ENCODE measurements at places on chromosomes 1 and 21.
A peak's percentile ranks its signal among the peaks of the same experiment; 100 is the strongest.

GRCh38 chr1:182359645-182360044 lies 31.9 kb downstream of the GLUL start:
- DNase-seq: no peak

DNA sequence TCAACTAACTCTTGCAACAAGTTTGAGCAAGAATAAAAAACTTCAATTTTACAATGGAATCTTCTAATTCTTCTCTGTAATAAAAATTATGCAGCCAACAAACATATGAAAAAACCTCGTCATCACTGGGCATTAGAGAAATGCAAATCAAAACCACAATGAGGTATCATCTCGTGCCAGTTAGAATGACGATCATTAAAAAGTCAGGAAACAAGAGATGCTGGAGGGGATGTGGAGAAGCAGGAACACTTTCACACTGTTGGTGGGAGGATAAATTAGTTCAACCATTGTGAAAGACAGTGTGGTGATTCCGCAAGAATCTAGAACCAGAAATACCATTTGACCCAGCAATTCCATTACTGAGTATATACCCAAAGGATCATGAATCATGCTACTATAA lies 327.5 kb upstream of the LYPLAL1 start:
- DNase-seq: no peak

- no peak for DNase-seq
These were observed 37.0 kb downstream of the VTCN1 start for GRCh38 chr1:117173691-117174090.

DNA sequence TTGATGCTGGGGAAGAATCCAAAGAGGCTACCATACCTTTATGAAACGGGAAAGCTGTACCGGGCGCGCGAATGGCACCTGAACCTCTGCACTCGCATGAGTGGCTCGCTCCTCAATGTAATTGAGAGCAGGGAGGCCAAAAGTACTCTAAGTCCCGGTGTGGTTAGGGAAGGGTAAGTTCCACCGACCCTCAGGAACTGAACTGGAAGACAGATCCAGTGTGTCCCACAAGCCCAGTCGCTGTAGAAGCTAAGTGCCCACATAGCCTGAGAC lies 1.0 kb downstream of the GATAD2B start:
- no peak for DNase-seq

DNA sequence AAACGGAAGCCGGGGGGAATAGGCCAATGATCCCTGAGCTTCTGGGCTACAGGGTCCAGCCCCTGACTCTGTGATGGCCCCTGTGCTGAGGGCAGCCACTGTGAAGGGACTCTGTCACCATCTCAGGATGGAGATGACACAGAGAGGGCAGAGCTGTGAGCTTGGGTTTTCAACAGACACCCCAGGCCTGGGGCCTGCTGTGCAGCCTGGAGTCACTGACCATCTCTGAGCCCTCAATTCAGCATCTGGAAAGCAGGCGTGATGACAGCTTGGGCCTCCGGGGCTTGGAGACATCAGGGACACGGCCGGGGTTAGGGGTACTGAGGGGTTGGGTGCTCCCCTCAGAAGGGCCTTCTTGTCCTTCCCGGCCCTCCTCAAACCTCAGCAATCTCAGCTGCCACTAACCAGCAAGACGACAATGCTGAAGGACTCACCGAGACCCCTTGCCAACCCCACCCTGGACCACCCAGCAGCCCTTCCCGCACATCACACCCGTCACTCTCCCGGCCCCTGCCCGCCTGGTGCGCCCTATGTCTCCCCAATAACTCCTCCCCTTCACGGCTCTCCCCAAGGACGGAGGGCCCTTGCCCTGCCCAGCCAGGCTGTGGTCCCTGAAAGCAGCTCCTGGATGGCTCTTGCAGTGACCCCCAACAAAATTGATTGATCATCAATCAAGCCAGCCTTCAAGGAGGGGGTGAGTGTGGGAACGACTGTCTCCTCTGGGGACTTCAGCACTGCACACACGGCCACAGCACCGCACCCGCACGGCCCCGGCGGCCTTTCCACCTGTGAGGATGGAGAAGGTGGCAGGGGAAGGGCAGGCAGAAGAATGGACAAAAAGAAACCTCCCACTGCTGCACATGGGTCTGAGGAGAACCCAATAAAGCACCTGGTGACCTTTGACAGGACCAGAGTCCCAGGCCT lies 4.3 kb downstream of the MEGF6 start:
- no peak for DNase-seq

DNA sequence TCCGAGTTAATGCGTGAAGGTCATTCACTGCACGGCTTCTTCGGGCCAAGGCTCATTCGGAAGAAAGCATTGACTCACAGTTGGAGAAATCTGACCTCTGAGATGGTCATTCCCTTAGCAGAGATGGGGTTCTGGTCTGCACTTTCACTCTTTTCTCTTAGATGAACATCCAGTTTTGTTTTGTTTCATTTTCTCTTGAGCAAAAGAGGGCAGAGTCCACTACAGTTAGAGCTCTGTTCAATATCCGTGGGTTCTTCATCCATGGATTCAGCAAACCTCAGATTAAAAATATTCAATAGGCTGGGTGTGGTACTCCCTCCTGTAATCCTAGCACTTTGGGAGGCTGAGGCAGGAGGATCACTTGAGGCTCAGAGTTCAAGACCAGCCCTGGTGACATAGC lies 57.4 kb upstream of the SIPA1L2 start:
- DNase-seq: no peak

DNA sequence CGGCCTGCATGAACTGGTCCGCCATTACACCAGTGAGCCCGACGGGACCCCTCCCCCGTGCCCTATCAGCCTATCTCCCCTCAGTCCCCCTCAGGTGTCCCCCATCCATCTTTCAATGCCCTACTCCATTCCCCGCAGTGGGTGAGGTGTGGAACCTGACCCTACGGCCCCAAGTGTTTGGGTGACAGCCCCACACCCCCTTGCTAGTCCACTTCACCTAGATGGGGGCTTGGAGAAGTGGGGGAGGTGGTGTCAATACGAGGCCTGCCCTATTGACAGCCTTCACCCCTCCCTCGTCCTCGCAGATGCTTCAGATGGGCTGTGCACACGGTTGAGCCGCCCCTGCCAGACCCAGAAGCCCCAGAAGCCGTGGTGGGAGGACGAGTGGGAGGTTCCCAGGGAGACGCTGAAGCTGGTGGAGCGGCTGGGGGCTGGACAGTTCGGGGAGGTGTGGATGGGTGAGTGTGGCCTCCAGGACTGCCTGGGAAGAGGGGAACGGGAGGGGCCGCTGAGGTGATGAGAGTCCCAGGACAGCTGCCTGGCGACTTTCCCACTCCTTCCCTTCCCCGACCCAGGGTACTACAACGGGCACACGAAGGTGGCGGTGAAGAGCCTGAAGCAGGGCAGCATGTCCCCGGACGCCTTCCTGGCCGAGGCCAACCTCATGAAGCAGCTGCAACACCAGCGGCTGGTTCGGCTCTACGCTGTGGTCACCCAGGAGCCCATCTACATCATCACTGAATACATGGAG lies 15.7 kb upstream of the HDAC1 start:
- no peak for DNase-seq

DNA sequence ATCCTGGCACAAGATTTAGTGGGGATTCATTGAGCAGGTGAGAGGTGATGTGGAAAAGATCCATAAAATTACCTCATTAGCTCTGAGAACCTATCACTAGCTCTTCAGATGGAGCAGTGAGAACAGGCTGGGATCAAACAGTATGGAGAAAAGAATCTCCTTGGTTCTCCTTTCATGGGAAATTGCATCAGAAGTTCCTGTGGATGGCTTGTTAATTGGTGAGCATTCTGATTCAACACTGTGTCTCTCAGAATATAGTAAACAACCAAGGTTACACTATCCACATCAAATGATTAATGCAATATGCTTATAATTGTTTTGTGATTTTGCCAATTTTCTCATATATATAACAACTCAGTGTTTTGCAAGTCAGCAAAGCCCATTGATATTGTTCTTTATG lies 8.3 kb upstream of the CD55 start:
- DNase-seq: no peak

GRCh38 chr21:31064803-31065202 lies 26.5 kb upstream of the KRTAP19-8 start:
- no peak for DNase-seq

- DNase-seq: no peak
These were observed 616.3 kb downstream of the PLA2G4A start for GRCh38 chr1:187445066-187445465.

- DNase-seq: no peak
These were observed 32.3 kb downstream of the CFAP57 start for GRCh38 chr1:43204394-43204793.

DNA sequence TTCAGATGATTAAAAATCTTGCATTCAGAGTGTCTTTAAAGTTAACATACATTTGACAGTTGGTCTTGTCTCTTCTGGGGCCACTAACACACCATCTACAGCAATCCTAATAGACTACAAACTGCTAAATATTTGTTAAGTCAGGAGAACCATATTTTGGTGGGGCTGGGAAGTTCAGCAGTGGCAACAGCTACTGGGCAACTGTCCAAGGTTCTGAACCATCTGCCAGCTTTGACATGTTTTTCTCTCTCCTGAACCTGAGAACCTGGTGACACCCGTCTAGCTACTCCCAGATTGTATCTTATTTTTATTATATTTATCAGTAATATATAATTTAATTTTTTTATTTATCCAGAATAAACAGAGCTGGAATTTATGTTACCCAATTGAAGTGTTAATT lies 199.0 kb upstream of the DPYD start:
- no peak for DNase-seq

DNA sequence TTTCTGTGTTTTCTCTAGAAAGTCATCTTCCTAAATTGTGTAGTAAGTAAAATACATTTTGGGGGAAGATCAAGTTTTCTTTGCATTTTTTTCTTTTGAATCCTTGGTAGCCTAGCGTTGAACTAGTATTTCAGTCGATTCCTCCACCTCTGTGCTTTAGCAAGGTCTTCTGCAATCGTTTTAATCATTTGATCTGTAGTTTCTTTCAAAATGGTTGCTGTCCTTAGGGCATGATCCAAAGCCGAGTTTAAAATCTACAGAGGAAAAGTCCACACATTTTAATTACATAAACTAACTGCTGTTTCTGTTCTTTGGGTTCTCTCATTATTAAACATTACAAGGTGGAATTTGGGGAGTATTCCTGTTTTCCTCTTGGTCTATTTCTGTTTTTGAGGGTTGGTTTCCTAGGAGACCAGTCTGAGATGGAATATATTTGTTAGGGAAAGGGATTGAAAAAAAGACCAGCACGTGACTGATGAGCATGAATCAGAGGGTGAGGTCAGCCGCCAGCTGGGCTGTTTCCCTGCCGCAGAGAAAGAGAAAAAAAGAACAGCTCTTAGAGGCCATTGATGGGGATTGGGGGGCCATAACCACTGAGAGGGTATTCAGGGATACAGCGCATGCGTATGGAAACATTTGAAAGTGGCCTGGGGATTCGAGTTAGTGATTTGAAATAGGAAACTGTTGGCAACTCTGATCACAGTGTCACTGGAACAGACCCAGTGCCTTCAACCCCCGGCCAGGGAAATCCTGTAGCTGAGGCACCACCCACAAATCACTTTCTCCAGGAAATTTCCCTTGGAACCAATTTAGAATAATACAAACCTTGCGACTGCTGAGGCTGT lies 40.6 kb downstream of the AKNAD1 start:
- no peak for DNase-seq

DNA sequence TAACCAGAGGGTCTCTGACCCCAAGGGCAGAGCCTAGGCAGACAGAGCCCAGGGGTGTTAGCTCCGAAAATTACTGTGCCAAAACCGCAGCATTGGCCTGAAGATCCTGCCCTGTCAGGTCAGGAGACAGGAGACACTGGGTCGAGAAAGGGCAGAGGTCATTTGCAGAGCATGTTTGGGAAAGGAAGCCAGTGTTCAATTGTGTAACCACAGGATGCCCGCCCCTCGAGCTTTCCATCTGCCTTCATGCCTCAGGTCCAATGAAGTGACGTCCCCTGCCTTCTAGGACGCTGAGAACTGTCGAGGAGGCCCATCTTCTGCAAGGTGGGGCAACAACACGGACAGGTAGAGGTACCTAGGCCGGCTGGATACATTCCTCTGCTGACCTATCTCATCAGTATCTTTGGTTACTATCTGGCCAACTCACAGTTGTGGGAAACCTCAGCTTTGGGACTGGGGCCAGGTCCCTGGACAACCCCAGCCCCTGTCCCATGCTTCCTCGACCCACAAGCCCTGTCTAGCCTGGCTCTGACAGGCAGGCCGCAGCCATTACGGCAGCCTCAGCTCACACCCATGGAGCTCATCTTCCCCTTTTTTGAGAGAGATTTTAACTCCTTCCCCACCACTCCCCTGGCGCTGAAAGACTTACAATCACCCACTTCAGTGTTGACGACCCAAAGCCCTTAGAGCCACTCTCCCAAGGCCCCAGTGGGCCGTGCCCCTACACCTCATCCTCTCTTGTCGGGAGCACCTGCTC lies 1.3 kb downstream of the ARL8A start:
- DNase-seq: peak; percentile 69

GRCh38 chr1:59638231-59638711 lies 176.5 kb upstream of the HOOK1 start:
- no peak for DNase-seq

DNA sequence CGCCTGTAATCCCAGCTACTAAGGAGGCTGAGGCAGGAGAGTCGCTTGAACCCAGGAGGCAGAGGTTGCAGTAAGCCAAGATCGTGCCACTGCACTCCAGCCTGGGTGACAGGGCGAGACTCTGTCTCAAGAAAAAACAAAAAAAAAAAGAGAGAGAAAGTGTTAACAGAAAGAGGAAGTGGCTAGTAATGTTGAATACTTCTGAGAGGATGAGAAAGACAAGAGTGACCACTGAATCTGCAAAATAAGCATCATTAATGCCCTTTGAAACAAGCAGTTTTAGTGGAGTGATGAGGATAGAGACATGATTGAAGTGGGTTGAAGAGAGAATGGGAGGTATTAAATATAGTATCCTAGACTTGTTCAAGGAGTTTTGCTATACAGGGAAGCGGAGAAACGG lies 11.7 kb downstream of the MPZ start:
- no peak for DNase-seq

- peak; percentile 14 for DNase-seq
These were observed 522 bp downstream of the SLC45A1 start for GRCh38 chr1:8318436-8318835.

DNA sequence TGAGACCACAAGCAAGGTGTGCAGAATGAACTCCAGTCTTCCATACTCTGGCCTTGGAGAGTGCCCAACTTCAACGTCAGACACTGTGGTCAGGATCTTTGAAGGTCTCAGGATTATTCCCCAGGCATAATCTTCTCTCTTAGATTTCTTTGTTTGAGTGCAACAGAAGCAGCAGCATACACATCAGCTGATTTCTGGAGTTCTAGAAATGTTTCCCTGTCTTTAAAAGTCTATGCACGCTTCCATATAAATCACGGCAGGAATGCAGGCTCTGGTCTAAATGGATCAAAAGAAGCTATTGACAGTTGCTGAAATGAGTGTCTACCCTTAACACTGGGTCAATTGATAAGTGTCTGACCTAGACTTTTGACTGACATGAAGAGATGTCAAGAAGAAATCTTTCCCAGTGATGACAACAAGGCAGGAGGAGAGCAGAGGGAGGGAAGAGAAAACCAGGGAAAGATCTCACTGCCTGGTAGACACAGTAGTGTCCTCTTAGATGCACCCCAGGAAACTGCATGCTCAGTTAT lies 279.7 kb downstream of the SPATA17 start:
- no peak for DNase-seq

GRCh38 chr1:191371626-191372025 lies 786.6 kb upstream of the RGS18 start:
- no peak for DNase-seq
